ENCODE measurements at places on chromosomes 16 and 17.

GRCh38 chr16:4200781-4201137 is 41.1 kb downstream of the SRL start:
- no peak for DNase-seq

DNA sequence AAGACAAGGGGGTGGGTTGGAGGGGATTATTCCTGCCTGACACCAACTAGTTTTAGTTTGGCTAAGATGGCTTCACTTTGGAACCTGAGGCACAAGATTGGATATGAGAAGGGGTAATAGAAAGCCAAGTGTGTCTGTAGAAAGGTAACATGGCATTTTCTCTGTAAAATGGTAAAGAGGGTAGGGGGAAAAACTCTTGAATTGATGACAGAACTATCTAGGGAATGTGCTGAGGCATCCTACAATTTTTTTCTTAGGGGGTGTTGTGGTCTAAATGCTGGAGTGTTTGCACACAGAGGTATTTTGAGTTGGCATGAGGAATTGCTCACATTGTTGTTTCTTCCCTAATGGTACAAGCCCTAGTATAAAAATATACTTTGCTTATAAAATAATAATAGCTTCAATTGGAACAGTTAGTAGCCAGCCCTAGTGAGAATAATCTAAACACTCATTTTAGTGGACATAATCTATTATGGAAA is 25.8 kb downstream of the YPEL2 start:
- no peak for DNase-seq

- DNase-seq, result no peak
These were observed 191.8 kb downstream of the SPECC1 start for GRCh38 chr17:20200865-20201458.

DNA sequence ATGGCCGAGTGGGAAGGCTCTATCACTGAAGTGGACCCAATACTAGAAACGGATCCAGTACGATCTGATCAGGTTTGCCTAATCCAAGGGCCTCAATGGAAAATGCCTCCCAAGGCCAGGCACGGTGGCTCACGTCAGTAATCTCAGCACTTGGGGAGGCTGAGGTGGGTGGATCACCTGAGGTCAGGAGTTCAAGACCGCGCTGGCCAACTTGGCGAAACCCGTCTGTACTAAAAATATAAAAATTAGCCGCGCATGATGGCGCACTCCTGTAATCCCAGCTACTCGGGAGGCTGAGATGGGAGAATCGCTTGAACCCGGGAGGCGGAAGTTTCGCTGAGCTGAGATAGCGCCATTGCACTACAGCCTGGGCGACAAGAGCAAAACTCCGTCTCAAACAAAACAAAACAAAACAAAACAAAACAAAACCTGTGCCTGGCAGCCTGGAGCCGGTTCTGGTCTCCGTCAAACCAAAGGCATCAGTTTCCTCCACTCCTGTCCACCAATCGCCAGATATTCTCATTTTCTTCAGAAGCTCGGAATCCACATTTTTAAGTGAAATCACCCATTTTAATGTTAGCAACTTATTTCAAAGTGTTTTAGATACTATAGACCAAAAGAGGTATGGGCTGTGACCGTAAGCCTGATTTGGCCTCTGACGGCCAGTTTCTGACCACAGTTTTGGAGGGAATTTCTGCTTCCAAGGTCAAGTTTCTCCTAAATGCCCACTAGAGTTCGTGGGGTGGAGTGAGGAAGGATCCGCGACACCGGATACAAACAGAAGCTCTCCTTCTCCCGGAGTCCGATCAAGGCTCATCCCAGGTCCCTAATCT is 664 bp downstream of the NQO1 start:
- DNase-seq, result no peak

GRCh38 chr17:70912716-70913485 is 743.6 kb downstream of the KCNJ2 start:
- no peak for DNase-seq

- no peak for DNase-seq
These were observed 167.2 kb downstream of the PARN start for GRCh38 chr16:14462811-14463210.

- no peak for DNase-seq
These were observed 54.7 kb upstream of the FOXF1 start for GRCh38 chr16:86455640-86456039.

- no peak for DNase-seq
These were observed 1.6 kb upstream of the LDAF1 start for GRCh38 chr16:21156767-21157467.

GRCh38 chr17:40350689-40351358 is 13.7 kb downstream of the GJD3 start:
- no peak for DNase-seq

DNA sequence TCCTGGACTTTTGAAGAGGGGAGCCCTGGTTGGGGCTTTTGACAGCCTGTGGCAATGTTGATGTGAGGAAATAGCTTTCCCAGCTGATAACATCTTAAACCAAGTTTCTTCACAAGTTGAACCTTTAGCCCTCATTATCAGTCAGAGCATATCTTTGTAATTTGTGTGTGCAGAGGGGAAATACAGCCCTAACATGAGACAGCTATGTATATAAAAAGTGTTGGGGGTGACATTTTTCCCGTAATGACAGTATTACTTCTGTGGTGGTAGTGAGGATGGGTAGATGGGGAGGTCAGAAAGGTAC is 221.1 kb downstream of the FTO start:
- no peak for DNase-seq

DNA sequence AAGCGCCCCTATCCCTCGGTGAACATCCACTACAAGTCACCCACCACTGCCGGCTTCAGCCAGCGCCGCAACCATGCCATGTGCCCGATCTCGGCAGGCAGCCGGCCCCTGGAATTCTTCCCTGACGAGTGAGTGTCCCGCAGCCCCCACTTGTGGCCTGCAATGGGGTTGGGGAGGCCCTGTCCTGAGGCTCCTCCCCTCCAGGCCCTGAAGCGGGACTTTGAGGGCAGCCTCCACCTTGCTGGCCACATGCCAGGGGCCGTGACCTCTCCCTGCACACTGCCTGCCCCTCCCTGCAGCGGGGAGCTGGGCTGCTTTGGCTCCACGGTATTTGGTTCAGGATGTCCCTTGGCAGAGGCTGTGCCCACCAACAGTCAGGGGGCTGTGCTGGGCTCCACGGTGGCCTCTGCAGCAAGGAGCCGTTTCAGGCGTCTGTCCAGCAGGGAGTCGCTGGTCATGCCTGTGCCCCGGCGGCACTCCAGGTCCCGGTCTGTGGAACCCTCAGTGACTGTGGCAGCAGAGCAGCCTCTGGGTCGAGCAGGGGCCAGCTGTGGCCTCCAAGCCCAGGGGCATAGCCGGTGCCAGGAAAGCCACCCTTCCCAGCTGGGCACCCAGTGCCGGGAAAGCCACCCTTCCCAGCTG is 8.3 kb downstream of the NME3 start:
- DNase-seq, result no peak

DNA sequence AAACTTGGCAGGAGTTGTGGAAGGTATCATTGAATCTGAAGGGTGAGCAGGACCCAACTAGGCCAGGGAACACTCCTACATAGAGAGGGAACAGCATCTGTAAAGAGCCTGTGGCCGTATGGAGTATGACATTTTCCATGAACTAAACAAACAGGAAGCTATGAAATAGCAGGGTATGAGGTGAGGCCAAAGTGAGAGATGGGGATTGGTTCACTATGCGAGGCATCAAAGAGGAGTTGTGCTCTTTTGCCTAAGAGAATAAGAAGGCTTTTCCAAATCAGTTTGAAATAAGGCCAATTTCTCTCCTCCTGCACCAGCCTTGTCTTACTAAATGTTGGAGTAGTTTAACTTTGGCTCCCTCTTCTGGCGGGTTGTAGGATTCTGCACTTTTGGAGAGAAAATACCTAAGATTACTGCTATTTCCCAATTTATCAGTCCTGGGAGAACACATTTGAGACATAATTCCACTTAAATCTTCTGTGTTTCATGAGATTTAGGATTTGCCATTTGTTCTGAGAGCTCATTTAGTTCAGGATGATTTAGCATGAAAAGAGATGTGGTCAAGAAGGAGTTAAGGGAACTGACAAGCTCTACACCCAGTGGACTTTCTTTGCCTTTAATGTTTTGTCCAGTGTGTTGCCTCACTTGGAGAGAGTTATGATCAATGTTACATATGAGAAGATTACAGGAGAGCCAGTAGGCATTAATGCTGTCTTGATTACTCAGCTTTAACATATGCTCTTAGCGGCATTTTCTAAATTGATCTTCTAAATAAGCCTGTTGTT is 55.4 kb downstream of the TNRC6C start:
- no peak for DNase-seq

- no peak for DNase-seq
These were observed 20.3 kb downstream of the PIMREG start for GRCh38 chr17:6464446-6465041.

- DNase-seq, result peak; percentile 60
These were observed 1.6 kb downstream of the HIC1 start for GRCh38 chr17:2056206-2057174.

DNA sequence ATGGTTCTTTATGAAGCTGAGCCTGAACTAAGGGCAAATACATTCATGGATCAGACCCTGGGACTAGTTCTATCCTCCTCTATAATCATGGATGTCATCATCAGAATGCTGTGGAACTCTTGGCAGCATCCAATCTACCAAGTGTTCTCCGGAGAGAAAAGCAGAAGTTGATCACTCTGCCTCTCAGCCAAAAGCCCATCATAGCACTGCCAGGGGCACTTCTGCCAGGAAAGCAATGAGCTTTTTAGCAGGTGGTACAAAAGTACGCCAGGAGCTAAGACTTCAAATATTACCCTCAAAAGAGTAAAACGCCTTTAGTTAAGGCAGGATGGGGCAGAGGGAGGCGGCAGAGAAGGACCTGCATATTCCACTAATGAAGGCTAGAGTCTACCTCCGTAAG is 279.0 kb downstream of the SLC39A11 start:
- no peak for DNase-seq

- no peak for DNase-seq
These were observed 4.8 kb downstream of the MARVELD3 start for GRCh38 chr16:71630808-71631207.

DNA sequence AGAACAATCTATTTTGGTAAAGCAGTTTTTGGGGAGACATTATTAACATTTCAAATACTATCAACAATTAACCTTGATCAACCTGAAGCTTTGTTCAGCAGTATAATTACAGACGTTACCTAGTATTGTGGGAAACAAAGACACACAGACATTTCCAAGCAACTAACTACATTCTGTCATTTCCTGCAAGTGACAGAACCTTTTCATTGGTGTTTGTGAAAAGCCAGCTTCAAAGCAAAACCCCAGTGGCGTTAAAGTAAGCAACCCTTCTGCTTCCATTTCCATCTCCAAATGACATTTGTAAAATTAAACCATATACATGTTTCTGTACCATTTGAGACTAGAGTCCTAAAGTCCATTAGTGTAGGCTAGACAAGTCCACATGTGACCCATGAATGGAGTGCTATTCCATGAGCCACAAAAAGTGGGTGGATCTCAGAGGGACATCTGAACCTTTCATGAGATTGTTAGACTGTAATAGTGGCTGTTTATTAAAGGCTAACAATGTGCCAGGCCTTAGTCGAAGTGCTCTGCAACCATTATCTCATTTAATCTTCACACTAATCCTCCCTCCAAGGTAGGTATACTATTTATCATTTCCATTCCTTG is 101.2 kb downstream of the SSH2 start:
- no peak for DNase-seq

DNA sequence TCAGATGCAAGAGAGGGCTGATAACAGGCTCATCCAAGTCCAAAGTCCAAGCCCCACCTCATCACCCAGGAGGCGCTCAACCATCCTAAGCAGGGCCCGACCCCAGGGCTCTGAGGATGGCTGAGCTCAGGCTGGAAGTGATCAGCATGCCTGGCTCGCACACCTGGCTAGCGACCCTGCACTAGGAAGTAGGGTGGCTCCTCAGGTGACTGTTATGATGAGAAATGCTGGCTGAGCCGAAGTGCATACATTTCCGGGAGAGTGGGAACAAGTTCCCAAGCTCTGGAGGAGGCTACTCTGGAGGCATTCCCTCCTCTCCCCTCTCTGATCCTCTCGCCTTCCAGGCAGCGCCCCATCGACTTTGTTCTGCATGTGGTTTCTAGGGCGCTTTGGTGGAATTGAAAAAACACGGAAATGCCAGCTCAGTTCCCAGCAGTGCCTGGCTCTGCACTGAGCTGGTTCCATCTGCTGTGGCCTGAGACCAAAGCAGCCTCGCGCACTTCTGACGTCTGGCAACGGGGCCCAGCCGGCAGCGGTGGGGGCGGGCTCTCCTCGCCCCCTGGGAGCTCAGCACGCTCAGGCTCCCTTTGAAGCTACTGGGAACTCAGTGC is 130.3 kb downstream of the IRF8 start:
- DNase-seq, result peak; percentile 12

DNA sequence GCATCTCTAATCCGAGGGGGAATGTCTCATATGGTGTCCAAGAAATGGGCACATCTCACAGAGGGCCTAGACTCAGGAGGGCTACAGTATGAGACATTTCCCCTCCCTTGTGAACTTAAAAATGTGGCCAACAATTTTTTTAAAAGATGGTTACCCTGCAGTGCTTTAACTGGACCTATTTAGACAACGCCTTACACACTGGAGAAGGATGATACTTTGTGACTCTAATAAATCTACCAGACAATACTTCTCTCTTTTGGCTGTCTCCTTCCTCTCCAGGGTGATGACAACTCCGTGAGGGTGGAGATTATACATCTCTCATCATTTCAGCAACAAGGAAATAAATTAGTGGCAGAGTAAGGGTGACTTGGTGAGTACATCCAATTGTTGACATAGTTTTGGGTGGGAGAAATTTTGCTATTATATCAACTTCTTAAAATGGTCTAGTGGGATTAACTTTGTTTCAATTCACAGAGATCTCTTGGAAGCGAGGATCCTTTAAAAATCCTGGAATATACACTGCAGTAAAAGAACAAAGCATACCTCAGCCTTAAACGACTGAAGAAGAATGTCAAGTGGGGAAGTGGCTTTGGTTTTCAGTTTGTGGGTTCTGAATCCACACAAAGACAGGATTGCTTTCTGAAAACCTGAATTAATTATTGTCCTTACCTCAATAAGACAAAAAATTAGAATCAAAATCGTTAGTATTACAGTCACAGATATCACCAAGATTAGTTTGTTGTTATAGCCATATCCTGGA is 89.8 kb downstream of the KPNA2 start:
- no peak for DNase-seq

DNA sequence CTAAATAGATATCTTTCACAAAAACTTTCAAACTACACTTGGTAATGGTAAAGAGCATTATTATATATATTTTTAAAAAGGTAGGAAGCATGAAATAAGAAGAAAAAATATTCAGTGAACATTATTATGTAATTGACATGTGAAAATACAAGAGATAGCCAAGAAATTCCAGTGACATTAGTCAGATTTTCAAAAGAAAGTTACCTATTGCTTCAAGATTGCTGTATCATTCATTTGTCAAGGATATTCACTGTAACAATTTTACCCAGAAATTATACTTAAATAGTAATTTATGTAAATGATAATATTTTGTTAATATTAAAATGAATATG is 350.2 kb downstream of the KIF2B start:
- no peak for DNase-seq

GRCh38 chr17:58329035-58329809 is 627 bp upstream of the TSPOAP1 start:
- DNase-seq, result peak; percentile 75

Data from activated B cell treated with CpG ODN at 0.5 μM for 24 hours (primary cell).